GDM1 (cell line): ENCODE measurements at places on chromosomes 13 and 19.

- DNase-seq = no peak
Observed at GRCh38 chr13:88459331-88459730, 788.2 kb downstream of the SLITRK5 start.

DNA sequence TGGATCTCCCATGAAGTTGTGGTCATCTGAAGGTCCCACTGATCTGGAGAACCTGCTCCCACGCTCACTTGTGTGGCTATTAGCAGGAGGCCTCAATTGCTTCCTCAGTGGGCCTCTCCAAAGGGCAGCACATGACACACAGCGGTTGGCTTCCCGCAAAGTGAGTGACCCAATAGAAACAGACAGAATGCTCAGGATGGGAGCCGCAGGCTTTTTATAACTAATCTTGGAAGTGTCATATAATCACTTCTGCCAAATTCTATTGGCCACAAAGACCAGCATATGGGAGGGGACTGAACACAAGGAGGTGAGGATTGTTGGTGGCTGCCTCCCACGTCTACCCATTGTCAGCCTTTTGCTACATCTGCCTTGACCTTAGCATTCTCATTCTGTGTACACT, 22.1 kb upstream of the EHD2 start:
- DNase-seq = no peak

DNA sequence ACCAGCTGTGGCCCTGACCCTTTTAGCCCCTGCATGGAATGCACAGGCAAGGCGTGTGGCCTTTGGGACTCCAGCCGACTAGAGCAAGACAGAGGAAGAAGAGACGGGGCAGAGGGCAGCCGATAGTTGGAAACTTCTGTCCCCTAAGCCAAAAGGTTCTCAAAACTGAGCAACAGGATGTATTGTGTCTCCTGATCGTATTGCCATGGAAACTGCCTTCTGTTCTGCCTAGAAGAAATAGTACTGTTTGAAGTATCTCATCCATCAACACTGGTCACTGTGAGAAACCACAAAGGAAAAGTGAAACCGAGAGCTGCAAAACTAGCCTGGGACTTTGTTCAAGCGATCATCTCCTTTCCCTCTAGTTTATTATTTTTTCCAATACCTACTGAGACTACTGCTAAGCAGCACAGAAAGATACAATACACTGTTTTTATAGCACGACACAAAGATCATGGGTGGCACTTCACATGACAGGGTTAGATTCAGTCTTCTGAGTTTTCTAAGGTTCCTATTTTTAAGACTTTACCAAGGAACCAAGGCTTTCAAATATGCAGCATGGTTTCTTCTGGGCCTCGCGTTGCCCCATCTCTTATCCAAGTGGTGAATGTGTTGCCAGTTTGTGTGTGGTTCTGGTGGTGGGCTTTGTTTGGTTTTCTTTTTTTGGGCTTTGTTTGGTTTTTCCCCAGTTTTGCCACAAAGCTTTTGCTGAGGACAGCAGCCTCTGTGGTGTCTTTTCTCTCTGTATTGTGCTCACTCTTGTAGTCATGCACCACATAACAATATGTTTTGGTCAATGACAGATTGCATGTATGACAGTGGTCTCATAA, 49.3 kb upstream of the GPR183 start:
- DNase-seq = peak; percentile 79

GRCh38 chr19:34881982-34882381, 44.7 kb upstream of the ZNF30 start:
- no peak for DNase-seq

DNA sequence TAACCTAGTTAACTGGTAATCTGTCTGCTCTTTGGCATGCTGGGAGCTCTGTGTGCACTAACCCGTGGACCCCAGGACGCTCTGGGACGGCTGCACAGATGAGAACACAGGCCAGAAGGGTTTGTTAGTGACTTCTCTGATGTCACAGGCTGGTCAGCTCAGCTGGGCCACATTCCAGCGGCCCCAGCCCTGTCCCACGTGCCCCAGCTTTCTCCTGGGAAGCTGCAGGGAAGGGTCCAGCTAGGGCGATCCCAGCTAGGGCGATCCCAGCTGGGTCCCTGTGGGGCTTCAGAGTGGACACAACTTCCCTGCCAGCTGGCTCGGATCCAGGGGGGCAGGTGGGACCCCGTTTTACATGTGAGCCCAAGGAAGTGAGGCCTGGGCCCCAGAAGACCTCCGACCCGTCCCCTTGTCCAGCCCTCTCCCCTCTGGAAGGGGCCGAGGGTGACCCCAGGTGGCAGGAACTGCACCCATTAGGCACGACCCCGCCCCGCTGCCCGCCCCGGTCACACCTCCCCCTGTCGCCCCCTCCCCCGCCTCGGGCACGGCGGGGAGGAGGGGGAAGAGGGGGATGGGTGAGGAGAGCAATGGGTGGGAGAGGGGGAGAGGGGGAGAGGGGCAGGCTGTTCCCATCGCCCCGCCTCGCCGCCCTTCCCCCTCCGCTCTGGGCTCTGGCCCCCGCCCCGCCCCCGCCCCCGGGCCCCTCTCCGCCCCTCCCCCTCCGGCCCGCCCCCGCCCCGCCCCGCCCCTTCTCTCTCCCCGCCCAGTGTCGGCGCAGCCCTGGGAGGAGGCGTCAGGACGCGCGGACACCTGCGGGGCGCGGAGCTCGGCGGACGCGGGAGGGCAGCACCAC, 75.2 kb upstream of the MCF2L start:
- DNase-seq = no peak

- no peak for DNase-seq
Observed at GRCh38 chr13:35595181-35595580, 118.7 kb upstream of the MAB21L1 start.

GRCh38 chr13:24925318-24926231, 161.6 kb downstream of the RNF17 start:
- DNase-seq = no peak

- DNase-seq = no peak
Observed at GRCh38 chr13:110023729-110024644, 237.6 kb upstream of the IRS2 start.

GRCh38 chr13:23480324-23480723, 46.8 kb upstream of the SACS start:
- no peak for DNase-seq

- DNase-seq = no peak
Observed at GRCh38 chr19:45761714-45762113, 7.3 kb downstream of the SIX5 start.

DNA sequence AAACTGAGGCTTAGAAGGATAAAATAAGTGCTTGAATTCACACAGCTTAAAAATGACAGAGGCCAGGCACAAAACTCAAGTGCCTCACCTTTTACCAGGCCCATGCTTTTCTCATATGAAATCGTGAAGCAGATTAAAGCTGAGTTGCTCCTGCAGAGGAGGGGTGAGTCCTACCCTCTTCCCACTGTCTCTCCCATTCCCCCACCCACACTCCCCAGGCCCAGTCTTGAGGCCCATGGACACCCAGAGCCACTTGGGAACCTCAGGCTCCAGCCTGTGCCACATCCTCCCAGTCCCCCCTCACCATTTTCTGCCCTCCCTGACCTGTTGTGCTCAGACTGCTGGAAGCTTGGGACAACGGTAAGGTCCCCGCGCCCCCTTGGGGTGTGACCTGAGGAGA, 17.5 kb downstream of the ZNF574 start:
- no peak for DNase-seq
